HepG2 (cell line): ENCODE measurements at places on chromosomes 13 and 19. TPM values are rescaled to one million over a fixed set of nuclear protein-coding genes. Genes with fewer than 3 reads are reported as not detected.
A peak's percentile ranks its signal among the peaks of the same experiment; 100 is the strongest.

GRCh38 chr13:42152495-42152894, 104.0 kb downstream of the DGKH start:
- H3K4me3 ChIP-seq: no peak overlapping the region
- H3K36me3 ChIP-seq: no peaks in the 10 kb centered on the region

DNA sequence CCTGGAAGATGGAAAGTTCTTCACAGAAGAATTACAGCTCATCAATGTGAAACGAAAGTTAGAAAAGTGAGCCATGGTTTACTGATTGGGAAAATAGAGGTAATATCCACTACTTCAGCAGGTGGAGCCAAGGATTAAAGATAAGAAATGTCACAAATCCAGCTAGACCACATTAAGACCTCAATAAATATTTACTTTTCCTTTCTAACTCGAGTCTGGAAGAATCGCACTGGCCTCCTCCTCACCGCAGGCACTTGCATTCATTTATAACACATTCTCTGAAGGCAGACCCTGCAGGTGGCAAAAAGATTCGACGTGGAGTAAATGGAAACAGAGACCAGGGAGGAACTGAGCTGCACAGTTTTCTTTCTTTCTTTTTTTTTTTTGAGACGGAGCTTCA, 7.4 kb downstream of the SLC35E1 start:
- H3K36me3 ChIP-seq: peaks cover 69% of the 10 kb centered on the region
- H3K4me3 ChIP-seq: no peak overlapping the region
- H3K27ac ChIP-seq: no peak overlapping the region
- H3K27me3 ChIP-seq: no peaks in the 10 kb centered on the region
- peaks cover 9% of the 10 kb centered on the region for H3K4me1 ChIP-seq

GRCh38 chr13:22592515-22592914, 588.3 kb upstream of the SGCG start:
- H3K27ac ChIP-seq: no peak overlapping the region
- H3K36me3 ChIP-seq: no peaks in the 10 kb centered on the region
- H3K4me1 ChIP-seq: no peaks in the 10 kb centered on the region
- no peak for DNase-seq

DNA sequence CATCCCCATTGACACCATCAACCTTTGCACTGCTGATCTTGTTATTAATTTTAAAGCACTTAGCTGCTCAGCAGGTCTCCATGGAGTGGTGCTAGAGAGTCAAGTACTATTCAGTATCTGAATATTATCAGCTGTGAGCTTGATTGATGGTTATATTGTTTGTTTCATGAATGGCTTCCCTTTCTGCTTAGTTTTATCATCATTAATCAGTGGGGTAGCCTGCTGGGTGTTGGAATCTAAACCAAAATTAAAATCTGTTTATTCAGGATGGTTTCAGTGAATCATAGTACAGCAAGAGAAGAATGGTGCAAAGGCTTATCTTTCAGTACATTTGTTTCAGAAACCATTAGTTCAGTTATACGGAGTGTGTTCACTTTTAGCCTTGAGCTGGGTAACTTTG, 42.5 kb upstream of the SCEL start:
- peak; percentile 4 for DNase-seq
- no peak overlapping the region for H3K4me3 ChIP-seq
- no peaks in the 10 kb centered on the region for H3K36me3 ChIP-seq
- H3K4me1 ChIP-seq: no peaks in the 10 kb centered on the region
- H3K27ac ChIP-seq: no peak overlapping the region
- H3K27me3 ChIP-seq: no peaks in the 10 kb centered on the region; the same call in 2 of the 3 replicates

DNA sequence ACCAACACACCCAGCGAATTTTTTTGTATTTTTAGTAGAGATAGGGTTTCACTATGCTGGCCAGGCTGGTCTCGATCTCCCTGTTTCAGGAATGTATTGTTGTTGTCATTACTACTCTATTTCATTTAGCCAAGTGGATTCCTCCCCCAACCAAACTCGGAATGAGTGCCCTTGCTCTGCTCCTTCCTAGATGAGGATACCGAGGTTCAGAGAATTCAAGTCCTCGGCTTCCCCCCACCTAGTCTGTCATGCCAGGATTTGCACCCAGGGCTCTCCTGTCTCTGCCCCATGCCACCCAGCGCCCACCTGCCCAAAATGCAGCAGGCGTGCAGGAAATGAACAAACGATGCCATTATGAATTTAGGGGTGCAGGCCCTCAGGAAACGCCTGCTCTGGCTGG, 3.5 kb upstream of the SPACA4 start:
- H3K36me3 ChIP-seq: no peaks in the 10 kb centered on the region
- no peak overlapping the region for H3K27ac ChIP-seq
- no peaks in the 10 kb centered on the region for H3K27me3 ChIP-seq
- no peak overlapping the region for H3K4me3 ChIP-seq
- peaks cover 18% of the 10 kb centered on the region for H3K4me1 ChIP-seq

The YJEFN3 gene
- total RNA-seq: 0.32 and 0.89 TPM in 2 replicates

The PSG11 gene
- not detected in 2 replicates for total RNA-seq
